Hindlimb muscle (tissue), 1 donor: ENCODE measurements at places on chromosomes 3 and 15.

- peak; percentile 46 for DNase-seq
Measured at GRCh38 chr15:70701891-70702568, 61.3 kb downstream of the UACA start.

DNA sequence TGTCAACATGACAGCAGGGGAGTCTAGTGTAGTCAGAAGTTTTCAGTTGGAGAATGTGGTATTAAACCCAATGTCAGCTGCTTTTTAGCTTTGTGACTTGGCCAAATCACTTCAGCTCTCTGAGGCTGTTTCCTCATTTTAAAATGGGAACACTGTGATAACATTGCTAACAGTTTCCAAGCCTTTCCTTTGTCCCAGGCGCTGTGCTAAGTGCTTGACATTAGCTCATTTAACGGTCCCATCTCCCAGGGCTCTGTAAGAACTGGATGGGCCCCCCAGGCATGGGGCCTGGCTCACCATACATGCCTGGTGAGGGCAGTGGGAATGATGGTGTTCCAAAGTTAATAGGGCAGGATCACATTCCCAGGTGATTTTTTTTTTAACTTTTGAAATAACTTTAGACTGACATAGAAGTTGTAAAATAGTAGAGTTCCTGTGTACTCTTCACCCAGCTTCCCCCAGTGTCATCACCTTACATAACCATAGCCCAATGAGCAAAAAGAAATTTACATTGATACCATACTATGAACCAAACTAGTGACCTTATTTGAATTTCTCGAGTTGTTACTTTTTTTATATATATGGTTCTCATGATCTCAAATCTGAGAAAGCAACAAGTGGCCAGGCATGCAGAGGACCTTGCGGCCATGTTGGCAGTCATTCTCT is 7.7 kb downstream of the RASL12 start:
- no peak for DNase-seq

DNA sequence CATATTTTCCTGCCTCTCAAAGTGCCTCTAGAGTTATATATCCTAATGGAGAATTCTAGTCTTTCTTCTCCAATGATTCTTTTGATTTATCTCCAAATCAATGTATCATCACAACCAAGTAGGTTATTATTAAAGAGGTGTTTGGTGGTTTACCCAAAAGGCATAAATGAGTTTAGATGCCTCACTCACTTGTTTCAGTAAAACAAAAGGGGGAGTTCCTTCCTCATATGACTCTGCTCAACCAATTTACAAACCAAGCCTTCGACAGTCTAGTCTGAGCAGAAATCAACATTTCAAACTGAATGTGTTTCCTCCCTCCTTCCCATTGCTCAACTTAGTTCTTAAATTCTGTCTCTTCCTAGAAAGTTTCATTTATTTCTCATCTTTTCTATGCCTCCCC is 116.5 kb downstream of the TNIK start:
- no peak for DNase-seq

DNA sequence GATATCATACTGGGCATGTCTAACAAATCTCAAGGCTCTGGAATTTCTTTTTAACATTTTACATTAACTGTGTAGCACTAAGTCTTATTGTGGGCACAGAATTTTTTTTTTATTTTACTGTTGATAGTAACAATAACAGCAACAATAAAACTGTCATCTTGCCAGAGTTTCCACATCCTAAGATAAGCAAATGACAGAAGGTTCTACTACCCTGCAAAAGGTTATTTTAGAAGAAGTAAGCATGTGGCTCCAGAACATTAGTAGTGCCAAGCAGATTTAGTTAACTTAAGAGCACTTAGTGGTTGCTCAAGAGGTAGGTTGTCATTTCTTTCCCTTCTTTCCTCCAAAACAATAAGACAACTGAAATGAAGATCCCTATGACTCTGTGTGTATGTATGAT is 743.0 kb upstream of the CBLB start:
- no peak for DNase-seq

DNA sequence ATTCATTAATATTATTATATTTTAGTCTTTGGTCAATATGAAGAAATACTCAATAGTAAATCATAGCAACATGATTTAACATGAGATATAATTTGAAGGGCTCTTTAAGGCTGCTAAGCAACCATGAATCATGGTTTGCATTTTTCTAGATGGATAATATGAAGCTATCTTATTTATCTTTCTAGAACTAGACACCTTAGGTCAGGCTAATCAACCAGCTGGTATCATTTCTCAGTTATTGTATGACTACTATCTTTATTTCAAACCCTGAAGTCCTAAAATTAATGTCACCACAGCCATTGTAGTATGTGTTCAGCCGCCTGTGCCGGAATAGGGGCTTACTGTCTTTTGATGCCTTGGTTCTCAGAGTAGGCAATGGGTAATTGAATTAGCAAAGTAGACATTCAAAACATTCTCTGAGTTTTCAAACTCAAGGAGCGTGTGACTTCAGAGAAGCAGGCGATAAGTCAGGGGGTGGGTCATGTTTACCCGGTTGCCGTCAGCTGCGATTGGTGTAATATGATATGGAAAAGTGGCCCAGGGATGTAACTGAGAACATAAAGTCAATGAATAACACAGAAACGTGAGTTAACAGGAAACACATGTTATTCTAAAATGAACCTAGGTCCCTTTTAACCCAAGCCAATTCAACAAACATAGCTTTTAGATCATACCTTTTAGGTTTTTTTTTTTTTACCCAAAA is 93.4 kb upstream of the CTDSPL start:
- no peak for DNase-seq

- DNase-seq = no peak
Measured at GRCh38 chr3:156840826-156841689, 14.9 kb downstream of the LEKR1 start.

GRCh38 chr3:150407808-150408220 is 284 bp upstream of the TSC22D2 start:
- DNase-seq = no peak

DNA sequence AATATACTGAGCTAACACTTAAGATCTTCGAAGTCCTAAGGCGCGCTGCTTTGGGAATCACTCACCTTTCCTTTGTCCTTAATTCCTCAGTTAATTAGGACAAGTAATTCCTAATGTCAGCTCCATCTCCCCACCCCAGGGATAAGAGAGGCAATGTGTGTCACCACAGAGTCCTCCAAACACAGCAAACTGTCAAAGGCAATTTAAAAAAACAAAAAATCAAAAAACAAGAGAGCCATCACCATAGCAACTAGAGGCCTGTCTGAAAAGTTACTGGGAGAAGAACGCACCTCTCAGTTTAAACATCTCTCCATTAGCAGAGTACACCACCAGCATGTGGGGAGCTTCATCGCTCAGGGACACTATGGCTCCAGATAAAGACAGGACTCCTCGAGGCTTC is 101.7 kb downstream of the OSBPL10 start:
- DNase-seq = no peak

DNA sequence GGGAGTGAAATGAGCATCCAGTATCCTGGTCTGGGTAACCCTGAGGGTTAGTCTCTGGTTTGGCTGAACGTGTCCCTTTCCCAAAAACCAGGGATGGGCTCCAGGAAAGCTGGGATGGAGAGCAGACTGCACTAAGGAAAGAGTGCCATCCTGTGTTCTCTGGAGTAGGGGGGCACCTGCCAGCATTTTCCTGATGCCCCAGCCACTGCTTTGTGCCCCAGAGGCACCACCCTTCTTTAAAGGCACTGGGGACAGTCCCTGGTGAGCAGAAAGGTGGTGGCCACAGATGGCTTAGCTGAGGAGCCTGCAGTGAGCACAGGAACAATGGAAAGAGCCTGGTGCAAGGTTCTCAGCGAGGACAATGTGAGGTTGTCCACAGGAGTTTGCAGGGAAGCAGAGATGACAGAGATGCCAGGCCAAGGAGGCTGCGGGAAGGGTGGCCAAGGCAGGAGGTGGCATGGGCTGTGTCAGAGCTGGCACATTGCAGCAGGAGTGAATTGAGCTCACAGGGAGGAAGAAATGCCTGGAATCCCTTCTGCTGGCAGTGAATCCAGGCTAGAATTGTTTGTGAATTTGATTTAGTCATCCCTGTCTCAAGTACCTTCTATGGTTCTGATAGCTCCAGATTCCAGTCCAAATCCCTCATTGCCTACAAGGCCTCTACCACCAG is 39.9 kb downstream of the AMOTL2 start:
- DNase-seq = no peak

GRCh38 chr15:49495993-49496753 is 73.1 kb downstream of the FGF7 start:
- no peak for DNase-seq

GRCh38 chr3:49802719-49803464 is at the start of gene INKA1:
Gene INKA1, plus strand, starts transcription at chr3:49803261. Its CDS starts 132 bp downstream, at chr3:49803393.
- peak; percentile 90 for DNase-seq

DNA sequence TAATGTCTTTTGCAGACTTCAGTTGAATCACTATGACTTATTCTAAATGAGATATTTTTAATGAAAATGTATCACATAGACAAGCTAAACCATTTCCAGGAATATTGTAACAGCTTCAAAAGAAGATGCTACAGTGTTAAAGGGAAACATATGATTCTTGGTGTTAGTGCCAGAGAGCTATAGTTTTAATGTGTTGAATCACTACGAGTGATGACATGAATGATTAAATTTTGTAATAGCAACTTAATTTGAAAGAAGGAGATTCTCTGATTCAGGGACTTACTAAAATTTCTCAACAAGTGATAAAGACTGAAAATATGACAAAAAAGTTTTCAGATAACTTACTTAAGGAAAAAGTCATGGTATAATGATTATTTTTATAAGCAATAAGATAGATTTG is 267.3 kb upstream of the SLITRK3 start:
- DNase-seq = no peak
